ENCODE measurements at places on chromosomes 6 and 20.

- DNase-seq = no peak
These were observed 2.0 kb downstream of the HLA-B start for GRCh38 chr6:31354864-31355582.

- DNase-seq = no peak
These were observed 40.0 kb upstream of the SIRPG start for GRCh38 chr20:1697592-1697991.

GRCh38 chr6:8195040-8195713 lies 92.8 kb upstream of the EEF1E1 start:
- no peak for DNase-seq

- no peak for DNase-seq
These were observed 47.2 kb upstream of the CCN2 start for GRCh38 chr6:131998255-131998982.

GRCh38 chr6:10417681-10418104 lies 2.8 kb upstream of the TFAP2A start:
- DNase-seq = no peak

GRCh38 chr6:18753076-18753475 lies 365.9 kb downstream of the RNF144B start:
- DNase-seq = no peak

DNA sequence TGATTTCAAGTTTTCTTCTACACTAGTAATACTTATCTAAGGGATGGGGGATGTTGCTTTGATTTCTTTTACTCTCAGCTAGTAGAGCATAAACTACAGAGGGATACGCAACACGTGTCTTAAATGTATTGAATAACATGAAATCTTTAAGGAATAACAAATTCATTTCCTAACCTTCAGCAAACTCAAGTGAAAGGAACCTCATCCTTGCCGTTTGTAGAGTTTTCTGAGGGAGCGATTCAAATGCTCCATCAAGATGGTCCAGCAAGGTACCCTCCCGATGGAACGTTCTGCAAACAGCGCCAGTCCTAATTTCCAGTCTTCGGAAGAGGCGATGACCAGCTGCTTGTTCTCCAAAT lies 95.4 kb upstream of the RIN2 start:
- DNase-seq = no peak

DNA sequence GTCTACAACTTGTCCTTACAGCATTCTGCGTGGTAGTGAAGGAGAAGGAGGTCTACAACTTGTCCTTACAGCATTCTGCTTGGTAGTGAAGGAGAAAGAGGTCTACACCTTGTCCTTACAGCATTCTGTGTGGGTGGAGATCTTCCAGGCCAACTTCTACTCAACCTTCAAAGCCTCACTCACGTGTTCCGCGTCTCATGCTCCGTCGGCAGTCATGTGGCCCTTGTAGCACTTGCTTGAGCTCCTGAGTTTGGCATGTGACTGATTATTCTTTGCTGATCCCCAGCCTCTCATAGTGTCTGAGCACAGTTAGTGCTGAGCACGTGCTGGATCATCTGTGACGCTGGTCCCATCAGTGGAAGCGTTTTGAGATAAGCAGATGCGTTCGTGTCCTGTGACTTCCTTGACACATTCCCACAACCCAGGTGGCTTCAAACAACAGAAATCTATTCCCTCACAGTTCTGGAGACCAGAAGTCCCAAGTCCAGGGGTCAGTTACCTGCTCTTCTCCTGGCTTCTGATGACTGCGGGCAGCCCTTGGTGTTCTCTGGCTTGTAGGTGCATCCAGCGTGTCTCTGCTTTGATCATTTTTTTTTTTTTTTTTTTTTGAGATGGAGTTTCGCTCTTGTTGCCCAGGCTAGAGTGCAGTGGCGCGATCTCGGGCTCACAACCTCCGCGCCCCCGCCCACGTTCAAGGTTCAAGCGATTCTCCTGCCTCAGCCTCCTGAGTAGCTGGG lies 2.6 kb downstream of the SS18L1 start:
- DNase-seq = no peak

DNA sequence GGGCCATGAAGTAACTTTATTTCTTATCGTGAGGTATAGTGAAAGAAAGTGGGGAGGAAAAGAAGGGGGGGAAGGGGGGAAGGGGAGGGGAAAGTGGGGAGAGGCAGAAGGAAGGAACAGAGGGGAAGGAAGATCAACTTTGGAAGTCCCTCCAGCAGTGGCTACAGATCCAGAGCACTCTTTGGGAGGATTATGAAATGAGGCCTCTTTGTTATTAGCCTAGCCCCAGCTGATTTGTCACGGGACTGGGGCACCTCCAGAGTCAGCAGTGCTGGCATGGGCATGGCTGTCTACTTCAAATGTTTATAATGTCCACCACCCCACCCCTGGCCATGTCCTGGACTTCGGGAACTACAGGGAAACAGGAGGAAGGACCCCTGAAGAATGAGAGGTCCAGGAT lies 7.6 kb downstream of the MOCS1 start:
- DNase-seq = no peak

DNA sequence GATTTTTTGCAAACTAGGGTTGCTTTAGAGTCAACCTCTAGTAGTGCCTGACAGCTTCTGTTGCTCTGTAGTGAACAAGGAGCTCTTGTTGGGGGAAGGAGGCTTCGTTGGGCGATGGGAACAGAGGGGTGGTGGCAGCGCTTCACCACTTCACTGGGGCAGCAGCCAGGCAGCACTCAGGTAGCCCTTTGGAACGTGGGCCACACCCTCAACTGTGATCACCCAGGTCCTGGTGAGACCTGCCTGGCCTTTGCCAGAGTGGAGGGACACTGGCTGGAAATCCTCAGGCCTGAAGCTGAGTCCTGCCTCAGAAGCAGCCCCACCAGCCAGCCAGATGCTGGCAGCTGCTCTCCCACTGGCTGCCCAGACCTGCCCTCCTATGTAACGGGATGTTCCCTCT lies 10.4 kb upstream of the EDN3 start:
- DNase-seq = no peak

- no peak for DNase-seq
These were observed 718.4 kb upstream of the CHD6 start for GRCh38 chr20:42336576-42336975.

- DNase-seq = no peak
These were observed 87.8 kb downstream of the PLEKHG1 start for GRCh38 chr6:150687508-150687907.

DNA sequence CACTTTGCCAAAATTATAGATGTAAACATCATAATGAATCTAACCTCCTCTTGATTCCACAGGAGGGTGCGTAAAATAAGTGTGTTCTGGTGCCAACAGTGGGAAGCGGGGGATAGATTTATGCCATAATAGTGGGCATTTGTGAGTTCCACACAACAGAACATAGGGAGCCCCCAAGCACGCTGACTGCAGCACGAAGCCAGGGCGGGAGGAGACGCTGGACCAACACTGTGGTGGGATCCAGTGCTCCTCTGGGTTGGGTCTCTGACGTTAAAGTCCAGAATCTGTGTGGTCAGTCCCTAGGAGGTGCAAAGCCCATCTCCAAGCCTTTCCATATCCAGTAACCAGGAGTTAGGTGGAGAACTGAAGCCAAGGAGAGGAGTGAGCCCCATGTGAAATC lies 1.8 kb upstream of the TTLL2 start:
- DNase-seq = no peak

GRCh38 chr6:147054158-147054557 lies 150.1 kb upstream of the STXBP5 start:
- DNase-seq = no peak

DNA sequence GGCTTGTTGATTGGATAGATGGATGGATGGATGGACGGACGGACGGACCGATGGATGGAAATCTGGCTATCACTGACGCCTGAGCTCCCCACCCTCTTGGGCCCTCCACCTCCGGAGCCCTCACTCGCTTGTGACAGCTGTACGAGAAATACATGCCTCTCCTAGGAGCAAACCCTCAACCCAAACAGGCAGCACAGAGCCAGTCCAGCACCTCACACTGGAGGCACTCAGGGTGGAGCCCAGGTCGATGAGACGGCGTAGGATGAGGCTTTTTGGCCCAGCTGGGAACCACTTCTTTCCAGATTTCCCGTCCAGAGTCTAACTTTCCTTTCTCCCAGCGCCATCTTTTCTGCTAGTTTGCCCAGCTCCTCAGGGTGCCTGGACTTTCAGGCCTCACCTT lies 2.7 kb upstream of the LY6G5C start:
- DNase-seq = no peak

GRCh38 chr6:30769088-30769852 lies 24.9 kb upstream of the IER3 start:
- DNase-seq = no peak

GRCh38 chr6:21588481-21589351 lies 4.8 kb upstream of the SOX4 start:
- DNase-seq = no peak

DNA sequence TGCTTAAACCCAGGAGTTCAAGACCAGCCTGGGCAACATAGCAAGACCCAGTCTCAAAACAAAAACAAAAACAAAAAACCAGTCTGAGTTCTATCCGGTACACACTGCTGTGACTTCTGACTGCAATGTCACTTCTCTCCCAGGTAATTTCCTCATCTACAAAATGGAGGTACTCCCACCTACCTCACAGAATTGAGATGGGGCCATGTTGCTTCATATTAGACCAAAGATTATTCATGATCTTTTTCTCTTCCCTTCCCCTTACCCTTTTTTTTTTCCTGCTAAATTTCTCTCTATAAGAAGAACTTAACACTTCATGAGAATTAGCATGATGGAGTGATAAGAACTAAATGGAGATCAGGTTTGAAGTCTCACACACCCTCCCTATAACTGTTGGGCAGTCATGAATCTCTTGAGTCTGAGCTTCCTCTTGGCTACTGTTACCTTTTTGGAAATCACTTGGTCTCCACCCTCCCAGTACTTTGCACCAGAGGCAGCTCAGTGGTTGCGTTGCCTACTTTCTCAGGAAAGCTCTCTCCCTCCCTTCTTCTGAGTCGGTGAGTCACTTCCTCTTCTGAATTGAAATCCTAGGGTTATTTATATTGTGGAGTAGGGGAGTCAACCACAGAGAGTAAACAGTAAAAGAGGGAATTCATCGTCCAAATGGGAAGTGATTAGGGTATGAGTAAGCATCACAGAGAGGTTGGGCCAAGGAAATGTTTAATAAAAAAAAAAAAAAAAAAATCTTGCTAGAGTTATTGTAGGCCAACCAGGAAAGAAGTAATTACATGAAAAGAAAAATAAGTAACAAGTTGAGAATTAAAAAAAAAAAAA lies 59.9 kb upstream of the MAP7 start:
- no peak for DNase-seq

GRCh38 chr6:114001354-114001753 lies 30.4 kb upstream of the HDAC2 start:
- no peak for DNase-seq

- no peak for DNase-seq
These were observed 42.6 kb downstream of the DLL1 start for GRCh38 chr6:170248111-170248805.

DNA sequence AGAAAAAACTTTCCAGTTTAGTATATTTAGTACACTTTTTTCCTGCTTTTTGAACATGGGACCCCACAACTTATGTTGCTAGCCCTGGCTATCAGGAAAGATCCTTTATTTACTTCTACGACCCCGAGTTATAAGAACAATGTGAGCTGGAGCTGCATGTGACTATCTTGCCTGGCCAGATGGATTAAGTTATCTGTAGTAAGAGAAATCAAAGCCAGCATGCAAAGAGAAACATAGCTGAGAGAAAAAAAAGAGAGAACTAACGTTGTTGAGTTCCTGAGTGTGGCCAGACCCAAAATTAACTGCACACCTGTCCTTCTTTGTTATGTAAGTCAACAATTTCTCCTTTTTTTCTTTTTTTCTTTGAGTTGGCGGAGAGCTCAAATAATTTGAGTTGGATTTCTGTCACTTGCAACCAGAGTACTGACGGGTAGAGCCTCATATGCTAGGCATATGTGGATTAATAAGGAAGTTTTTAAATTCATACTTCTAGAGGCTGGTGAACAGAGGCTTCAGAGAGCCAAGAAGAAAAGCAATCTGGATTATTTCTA lies 219.5 kb downstream of the HACE1 start:
- no peak for DNase-seq

GRCh38 chr20:3553663-3554062 lies 82.8 kb downstream of the ATRN start:
- DNase-seq = no peak

DNA sequence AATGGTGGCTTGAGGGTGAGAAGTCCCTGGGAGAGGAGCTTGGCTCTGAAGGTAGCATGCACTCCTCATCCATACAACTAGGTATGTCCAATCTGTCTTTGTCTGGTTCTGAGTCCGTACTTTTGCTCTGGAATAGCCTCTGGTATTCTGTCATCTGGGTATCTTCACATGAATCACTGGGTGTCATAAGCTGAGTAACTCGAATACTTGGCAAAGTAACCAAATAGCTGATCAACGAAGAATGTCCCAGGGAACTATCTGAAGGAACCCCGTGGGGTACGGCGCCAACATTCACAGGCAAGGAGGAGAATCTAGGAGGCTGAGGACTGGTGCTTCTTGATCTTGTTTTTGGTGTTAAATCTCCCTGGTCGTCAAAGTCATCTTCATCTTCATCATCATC lies 184.8 kb downstream of the HIVEP2 start:
- DNase-seq = no peak

DNA sequence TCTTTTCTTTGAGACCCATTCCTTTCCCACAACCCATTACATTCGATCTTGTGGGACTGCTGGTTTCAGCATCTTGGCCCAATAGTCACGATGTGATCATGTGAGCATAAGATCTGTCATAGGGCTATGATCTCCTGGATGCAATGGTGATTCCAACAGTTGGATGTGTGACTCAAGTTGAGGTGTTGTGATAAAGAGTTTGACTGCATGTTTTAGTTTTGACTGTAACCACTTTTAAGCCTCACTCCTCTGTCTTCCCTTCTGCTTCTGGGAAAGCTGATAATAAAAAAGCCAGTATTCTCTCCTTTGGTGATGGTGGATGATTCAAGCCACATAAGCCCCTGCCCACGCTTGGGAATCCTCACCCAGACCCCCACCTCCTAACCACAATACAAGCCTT lies 117.0 kb upstream of the ASCC3 start:
- DNase-seq = no peak
